Activated CD4-positive, alpha-beta T cell treated with anti-CD3 and anti-CD28 coated beads for 1 hour (primary cell): ENCODE measurements at places on chromosomes 12 and 14.

DNA sequence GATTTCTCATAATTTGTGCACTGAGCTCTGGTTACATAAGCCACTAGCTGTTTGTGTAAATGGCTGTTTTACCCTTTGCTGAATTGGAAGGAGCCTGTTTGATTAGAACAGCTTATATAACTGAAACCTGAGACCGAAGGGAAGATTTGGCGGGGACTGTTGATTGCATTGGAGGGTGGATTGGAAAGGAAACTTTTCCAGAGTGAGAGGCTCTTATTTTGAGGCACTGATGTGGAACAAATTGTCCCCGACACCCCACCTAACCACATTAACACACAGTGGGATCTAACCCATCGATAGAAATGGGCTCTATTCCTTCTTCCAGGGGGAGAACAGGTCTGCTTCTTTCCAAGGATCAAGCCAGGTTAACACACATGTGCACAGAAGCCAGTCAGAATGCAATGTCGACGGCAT lies 51.7 kb downstream of the TMEM30B start:
- no peak for DNase-seq

GRCh38 chr14:38546932-38547551 lies 291.1 kb upstream of the CLEC14A start:
- DNase-seq, result no peak

DNA sequence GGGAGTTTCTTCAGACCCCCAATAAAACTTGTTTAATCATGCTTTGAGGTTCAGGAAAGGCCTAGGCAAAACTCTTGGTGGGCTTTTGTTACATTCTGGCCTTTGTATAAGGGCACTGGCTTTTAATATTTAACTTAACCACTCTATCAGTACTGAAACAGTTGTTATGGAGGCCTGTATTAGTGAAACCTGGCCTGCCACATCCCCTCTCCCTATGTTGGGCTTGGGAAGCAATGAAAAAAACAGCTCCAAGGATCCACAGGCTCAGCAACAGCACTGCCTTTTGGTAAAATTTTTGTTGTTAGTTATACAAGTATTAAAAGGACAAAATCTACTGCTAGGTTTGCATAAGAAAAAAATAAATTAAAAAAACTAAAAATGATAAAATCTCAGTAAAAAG lies 10.7 kb downstream of the SOAT2 start:
- DNase-seq, result no peak

DNA sequence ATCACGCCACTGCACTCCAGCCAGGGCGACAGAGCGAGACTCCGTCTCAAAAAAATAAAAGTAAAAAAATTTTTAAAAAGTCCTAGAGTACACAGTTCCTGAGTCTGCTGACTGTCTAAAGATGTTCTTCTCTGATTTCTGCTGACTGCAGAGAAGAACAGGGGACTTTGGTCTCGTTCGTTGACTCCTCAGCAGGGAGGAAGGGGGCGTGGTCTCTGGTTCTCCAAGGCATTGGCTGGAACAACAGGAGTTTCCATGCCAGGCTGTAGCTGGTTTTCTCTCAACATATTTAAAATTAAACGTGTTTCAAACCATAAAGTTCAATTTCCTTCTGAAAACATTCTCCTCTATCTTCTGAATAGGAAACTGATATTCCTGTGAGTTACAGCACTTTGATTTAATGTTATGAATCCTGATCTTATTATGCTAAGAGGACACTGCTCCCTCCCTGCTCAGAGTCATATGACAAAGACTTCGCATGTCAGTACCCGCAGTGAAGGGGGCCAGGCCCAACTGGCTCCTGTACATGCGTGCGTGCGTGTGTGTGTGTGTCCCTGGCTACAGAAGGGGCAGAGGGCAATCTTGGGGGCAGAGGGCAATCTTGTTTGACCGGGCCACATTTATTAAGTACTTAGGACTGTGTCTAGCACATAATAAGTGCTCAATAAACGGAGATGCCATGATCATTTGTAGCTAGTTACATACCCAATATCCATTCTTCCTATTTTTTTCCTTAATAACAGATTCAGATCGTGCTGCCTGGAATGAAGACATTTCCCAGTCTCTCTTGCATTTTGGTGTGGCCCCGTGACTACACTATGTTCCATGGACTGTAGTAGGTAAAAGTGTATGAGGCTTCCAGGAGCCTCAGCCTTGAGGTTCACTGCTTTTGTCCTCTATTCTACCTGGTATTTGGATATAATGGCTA lies 16.5 kb upstream of the HNF1A start:
- no peak for DNase-seq

DNA sequence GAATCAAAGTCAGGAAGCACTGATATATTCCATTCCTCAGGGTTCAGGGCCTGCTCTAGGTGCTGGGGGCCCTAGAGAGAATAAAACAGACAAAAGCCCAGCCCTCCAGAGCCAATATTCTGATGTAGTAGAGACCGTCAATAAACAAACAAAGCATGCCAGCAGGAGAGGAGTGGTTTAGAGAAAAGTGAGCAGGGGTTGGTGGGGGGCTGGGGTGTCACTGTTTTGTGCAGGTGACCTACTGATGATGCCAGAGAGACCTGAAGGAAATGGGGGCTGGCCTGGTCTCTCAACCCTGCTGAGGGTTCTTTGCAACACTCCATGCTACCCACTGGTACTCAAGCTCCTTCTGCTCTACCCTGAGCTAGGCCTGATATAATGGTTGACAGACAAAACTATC lies 26.5 kb downstream of the IL26 start:
- no peak for DNase-seq
